Activated CD8-positive, alpha-beta memory T cell treated with anti-CD3 and anti-CD28 coated beads for 1 hour (primary cell): ENCODE measurements at places on chromosomes 1 and 21.

DNA sequence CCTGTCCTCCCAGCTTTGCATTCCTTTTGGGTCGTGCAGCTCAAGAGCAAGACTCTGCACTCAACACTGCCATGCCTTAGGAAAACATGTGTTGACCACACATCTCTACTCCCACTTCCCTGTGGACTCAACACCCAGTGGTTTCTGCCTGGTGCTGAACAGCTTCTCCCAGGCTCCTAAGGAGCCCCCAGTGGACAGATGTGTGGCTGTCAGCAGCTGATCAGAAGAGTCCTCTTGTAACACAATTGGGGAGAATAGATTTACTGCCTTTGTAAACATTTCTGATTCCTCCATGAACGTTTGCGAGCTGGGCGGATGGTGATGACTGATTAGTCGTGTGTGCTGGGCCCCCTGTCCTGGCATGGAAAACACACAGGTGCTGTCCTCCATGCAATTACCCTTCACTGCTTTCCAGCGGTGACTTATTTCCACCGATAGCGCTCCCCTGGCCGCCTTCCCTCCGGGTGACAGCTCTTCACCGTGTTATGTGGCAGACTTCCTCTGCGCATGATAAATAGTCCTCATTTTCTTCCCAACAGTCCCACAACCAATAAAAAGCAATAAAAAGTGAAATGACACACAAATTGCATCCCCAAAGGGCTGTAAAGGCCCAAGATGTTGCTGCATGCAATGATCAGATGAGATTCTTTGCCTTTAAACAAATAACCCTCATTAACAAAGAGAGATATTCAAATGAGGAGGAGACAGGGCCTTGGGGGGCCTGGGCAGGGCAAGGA is 249.4 kb upstream of the AJAP1 start:
- DNase-seq = no peak

DNA sequence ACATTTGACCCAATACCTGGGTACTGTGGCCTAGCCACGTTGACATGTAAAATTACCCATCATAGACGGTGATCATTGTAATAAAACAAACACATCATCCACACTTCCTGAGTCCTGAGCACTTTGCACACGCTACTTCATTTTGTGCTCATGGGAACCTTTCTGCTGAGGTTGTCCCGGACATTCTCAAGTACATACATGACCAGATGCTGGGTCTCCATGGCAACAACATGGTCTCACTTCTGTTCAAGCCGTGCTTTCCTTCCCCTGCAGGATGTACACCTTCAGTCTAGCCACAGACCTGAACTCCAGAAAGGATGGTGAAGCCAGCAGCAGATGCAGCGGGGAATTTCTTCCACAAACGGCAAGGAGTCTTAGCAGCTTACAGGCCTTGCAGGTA is 22.7 kb downstream of the UBASH3A start:
- no peak for DNase-seq

- no peak for DNase-seq
These were observed 24.6 kb upstream of the CASQ2 start for GRCh38 chr1:115793162-115793561.

DNA sequence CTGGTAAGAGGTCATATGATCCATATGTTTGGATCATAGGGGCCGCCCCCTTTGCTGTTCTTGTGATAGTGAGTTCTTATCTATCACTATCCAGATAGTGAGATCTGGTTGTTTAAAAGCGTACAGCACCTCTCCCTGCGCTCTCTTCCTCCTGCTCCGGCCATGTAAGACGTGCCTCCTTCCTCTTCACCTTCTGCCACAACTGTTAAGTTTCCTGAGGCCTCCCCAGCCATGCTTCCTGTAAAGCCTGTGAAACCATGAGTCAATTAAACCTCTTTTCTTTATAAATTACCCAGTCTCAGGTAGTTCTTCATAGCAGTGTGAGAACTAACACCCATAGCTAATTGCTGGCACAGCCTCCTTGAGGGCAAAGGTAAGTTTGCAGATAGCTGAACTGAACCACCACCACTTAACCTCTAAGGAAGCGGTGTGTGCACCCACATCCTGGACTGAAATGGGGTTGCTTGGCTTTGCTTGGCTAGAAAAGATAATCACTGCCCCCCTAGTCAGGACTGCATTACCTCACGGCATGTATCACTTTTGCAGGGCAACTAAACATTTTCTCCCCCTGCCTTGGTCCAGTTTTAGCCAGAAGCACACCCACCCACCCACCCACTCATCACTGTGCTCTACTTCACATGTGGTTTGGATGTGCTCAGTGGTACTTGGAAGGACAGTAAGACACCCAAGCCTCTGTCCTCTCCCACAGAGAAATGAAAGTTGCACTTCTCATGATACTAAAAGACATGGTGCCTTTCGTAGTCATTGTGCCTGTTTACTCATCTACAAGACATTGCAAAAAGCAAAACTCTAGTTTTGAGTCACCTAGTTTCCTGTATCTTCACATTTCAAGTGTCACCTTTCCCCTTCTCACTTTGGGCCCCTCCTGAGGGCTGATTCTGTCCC is 23.1 kb upstream of the PTAFR start:
- peak; percentile 19 for DNase-seq

DNA sequence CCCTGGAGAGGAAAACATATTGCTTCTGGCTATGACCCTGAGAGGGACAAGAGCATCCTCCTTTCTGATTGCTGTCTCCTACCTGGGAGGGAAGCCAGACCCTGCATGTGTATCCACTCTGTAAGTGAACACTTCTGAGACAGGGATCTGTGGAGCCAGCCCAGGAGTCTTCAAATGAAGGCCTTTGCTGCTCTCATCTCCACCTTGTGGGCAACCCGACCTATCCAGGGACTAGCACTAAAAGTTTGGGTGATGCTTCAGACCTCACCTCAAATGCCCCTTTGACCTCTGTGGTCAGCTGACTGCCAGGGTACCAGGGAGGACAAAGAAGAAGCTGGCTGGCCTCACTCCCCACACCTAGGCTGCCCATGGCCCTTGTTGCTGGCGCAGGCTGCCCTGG is 64.7 kb downstream of the KCND3 start:
- DNase-seq = no peak

DNA sequence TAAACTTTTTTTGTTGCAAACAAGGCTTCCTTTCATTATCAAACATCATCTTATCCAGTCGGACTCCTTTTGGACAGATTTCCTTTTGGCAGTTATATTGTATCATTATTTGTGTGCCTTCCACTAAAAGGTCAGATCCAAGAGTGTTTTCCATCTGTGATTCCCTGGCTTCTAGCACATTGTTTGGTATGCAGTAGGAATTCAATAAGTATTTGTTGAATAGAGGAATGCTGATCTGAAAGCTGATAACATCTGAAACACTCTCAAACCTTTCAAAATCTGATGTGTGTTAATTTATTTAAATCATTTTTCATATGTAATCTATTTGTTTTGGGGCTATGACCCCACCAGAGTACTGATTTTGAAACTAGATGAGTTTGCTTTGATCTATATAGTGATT is 39.0 kb downstream of the NDC1 start:
- DNase-seq = no peak

- no peak for DNase-seq
These were observed 33.4 kb downstream of the PTGER3 start for GRCh38 chr1:71014178-71014579.

DNA sequence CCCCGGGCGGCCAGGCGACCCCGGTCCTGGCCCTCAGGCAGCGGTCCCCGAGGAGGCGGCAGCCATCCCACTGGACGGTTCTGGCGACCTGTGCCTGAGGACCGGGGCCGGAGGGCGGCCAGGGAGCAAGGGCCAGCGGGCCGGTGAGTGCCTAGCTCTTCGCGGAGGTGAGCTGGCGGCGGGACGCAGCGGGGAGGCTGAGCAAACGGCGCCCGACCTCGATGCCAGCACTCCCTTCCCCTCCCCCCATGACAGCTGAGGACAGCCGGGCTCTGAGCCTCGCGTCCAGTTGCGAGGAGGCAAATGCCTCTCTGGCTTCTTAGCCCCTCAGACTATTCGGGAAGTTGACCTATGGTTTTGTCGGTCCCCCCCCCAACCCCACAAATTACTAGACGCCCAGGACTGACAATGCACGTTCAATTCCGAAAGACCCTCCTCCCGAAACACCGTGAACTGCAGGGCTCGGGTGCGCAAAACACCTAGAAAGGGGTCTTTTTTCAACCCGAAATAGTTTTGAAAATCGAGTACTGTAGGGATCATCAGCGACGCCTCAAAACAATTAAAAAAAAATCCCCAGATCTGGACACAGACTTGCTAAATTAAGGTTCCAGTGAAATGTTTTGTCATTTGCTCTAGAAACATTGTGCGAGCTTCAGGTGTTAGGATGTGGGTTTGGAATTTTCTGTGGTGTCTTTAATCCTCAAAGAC is 8.3 kb downstream of the CDKN2C start:
- DNase-seq = no peak

DNA sequence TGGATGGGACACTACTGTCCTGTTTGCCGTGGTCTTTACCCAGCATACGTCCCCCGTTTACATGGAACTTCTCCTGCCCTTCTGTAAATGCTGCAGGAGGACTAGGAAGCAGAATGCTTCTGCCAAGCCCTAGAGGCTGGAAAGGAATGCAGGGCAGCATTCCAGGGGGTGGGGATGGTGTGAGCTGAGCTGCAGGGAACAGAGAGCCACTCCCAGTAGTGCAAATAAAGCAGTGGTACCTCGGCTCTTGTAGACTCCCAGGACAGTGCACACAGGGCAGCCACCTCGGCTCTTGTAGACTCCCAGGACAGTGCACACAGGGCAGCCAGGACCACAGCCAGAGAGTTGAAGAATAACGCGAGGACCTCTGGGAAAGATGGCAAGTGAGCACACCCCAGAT is 35.4 kb downstream of the PTPRU start:
- no peak for DNase-seq

GRCh38 chr1:85295006-85295431 is 18.6 kb upstream of the BCL10 start:
- no peak for DNase-seq

DNA sequence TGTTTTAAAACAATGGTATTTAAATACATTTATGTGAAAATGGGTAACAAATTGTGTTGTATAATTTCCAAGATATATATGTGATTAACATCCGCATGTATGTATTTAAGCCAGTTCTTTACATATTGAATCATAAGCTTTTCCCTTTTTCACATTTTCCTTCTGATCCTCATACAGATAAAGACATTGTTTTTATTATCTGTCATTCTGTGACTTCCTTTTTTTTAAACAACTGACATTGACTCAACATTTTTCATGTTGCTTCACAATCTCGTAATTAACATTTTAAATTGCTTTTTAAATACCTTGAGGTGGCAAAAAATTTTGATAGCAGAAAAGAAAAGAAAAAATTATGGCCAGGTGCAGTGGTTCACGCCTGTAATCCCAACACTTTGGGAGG is 1.4 kb downstream of the STXBP3 start:
- no peak for DNase-seq

DNA sequence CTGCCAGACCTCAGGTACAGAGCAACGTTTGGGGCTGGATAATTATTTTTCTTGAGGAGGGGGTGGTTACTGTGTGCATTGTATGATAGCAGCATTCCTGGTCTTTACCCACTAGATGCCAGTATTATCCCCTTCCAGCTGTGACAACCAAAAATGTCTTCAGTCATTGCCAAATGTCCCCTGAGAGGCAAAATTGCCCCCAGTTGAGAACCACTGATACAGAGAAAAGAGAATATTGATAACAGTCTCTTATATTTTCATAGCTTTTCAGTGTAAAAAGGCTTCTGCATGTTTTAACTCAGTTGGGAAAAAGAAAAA is 51.8 kb upstream of the SYT14 start:
- DNase-seq = no peak

DNA sequence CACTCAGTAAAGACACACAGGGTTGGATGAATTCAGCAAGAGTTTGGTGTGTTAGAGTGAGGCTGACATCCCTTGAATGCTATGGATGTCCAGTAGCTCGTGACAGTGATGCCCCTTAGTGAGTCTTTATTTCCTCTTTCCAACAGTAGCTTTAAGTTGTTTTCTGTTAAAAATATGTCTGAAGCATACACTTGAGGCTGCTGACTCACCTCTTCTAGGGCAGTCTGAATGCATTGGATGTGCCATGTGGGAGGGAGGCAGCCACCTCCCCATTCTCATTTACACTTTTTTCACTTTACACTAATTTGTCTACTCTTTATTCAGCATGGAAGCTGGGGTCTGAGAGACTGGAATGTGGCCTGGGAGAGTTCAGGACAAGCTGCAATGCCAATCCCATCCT is 17.6 kb downstream of the NOS1AP start:
- DNase-seq = no peak

DNA sequence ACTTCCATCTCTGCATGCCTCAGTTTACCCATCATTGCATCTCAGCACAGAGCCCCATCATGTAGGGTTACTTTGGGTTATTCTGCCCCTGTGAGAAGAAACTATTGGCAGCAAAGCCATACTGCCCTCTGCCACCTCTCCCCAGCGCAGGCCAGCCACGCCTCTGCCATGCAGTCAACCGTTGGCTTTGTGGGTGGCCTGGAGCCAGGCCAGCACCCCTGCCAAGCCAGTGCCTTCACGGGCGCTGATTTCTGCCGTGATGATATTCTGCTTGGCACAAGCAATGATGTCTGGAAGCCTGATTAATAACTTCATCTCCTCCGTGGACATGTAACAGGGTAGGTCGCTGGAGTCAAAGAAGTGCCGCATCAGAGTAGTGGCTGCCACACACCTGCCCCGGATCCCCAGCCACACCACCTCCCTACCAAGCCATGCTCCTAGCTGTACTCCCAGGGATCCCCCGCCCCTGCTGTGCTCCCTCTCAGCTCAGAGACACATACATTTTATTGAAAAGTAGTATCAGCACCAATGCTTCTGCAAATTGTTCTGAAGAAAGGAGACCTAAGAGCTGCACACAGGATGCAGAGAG is 15.0 kb upstream of the CEP85 start:
- DNase-seq = no peak

- DNase-seq = peak; percentile 76
These were observed 52.7 kb upstream of the CD34 start for GRCh38 chr1:207963427-207964194.

DNA sequence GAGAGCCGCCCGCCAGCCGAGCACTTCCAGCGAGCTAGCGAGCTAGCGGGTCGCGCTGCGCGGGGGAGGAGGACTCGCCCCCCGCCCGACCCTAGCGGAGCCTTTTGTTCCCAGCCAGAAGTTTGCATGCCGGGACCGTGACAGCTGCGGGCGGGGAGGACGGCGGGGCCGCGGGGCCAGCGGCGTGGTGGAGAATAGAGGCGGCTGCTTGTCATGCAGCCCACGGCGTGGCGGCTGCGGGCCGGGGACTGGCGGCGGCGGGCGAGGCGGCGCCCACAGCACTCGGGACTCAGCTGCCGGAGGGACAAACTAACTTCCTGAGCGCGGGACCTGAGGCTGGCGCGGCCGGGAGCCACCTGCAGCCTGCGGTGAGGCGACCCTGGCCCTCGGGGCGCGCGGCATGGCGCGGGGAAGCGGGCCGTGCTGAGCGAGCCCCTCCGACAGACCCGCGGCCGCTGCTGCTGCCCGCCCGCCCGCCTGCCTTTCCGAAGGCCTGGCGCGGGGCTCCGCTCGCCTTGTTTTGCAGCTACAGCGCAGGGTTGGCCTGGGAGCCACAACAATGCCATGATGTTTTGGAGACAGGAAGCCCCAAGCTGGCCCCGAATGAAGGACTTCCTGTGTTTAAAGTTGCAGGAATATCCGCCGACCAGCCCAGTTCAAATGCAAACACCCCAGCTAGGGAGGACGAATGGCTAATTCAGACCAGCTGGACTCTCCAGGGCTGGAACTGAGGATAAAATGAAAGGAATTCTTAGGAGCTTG is 82.2 kb upstream of the BMP8A start:
- DNase-seq = no peak
